NCI-H1048 (cell line): ENCODE measurements at places on chromosomes 5 and 9.

DNA sequence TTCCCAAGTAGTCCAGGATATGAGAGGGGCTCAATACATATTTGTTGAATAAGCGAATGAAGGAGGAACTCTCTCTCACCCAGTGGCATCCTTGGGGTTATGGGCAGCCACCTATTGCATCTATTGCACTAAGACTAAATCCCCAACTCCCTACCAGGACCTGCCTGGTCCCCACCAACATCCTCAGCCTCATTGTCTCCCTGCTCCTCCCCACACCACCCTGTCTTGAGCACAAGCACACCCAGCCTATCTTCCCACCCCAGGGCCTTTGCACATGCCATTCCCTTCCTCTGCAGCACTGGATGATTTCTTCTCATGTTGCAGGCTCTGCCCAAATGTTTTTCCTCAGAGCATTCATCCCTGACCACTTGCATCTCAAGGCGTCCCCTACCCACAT lies 133.8 kb downstream of the BARX1 start:
- DNase-seq: no peak

DNA sequence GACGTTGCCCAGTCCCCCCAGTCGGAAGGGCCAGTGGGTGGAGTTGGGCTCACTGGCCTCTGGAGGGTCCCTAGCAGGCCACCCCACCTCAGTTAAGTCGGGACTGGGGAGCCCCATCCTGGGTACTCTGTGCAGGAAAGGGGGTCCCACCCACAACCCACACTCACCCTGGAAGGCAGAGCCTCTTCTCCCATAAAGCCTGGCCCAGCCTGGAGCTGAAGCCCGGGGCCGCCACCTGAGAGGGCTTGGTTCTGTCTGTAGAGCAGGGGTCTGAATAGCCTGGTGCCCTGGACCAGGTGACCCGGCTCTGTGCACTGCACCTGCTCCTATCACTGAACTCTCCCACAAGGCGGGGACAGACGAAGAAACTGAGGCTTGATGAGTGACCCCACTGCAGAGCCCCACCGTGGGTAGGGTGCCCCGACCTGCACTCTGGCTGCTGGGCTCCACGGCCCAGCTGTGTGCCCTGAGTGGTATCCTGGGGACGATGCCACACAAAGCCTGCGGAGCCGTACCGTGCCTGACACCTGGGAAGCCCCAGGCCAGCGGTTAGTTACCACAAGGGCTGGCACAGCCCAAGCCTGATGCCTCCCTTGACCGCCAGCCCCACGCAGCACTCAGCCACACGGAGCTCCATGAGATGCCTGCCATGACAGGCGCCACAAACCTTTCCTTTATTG lies 7.3 kb downstream of the PTGES2 start:
- DNase-seq: no peak

- DNase-seq: no peak
Measured at GRCh38 chr5:636951-637350, 24.8 kb downstream of the CEP72 start.

DNA sequence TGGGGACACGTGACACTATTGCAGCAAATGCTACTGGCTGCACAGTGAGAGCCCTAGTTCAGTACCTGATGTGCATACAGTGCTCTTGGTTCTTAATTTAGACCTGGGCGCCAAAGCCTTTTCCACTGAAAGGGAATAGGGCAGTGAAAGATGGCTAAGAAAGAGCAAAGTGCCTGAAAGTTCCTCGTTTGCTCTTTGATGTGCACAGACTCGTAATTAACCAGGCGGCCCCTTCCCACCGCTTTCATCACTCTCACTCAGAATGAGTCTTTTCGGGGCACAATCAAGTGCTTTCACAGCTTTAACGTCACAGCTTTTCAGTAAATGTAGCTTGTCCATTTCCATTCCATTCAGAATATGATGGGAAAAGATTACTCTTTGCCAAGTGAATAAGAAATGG lies 116.6 kb upstream of the ADRA1B start:
- DNase-seq: no peak

DNA sequence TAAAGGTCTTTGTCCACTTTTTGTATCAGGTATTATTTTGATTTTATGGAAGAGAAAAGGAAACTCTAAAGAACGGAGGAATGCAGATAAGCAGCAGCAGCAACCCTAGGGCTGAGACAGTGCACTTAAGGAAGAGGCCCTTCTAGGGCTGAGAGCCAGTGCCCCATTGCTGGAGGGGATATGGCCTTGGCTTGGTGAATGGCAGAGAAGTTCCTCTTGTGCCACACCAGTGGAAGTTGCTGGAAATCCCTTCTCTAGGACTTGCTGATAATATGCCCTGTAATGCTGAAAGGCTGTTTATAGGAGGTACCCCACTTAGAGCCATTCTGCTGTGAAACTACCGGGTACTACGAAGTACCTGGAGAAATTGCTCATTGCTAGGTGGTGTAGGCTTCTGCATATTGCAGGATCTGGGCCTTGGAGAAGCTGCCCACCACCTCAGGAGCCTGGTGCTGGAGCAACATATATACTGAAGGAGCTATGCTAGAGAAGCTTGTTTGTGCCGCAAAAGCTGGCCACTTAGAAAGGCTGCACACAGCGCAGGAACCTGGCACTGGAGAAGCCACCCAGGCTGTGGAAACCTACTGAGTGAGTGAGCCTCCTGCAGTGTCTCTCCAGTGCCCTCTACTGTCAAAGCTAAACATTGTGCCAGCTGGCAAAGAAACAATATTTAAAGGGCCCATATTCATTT lies 9.6 kb upstream of the UBTD2 start:
- no peak for DNase-seq

- DNase-seq: no peak
Measured at GRCh38 chr5:16521521-16522483, 56.2 kb upstream of the ZNF622 start.

DNA sequence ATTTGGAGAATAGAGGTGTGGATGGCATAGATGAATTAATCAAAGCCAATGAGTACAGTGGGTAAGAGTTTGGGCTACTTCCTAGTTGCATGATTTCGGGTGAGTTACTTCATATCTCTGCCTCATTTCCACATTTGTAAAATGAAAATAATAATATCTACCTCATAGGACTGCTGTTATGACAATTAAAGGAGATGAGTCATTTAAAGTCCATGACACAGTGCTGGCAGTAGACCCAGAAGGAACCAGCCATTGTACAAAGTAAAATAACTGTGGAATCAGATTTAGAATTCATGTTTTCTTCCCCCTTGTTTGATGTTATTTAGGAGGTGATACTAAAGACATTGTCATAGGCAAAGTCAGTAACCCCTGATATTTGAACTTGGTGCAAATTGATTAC lies 139.5 kb upstream of the SLC27A6 start:
- no peak for DNase-seq

- no peak for DNase-seq
Measured at GRCh38 chr9:106862821-106863720, at the start of gene ZNF462. ZNF462 (plus strand) TSS chr9:106863166; CDS start chr9:106923384, 60,218 bp downstream.

DNA sequence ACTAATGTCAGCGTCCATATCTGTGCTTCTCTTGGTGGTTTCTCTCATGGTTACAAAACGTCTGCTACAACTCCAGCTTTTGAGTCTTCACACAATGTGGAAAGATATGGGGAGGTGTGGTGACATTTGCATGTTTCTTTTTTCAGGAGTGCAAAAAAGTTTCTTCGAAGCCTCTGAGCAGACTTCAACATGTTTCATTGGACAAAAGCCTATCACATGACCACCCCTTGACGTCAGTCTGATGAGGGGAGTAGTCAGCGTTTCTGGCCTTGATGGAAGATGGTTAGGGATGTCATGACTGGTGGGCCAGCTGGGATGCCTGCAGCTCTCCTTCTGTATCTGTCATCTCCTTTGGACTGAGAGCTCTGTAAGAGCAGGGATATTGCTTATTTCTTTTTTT lies 61.4 kb downstream of the PTPDC1 start:
- DNase-seq: no peak
